ENCODE measurements at places on chromosomes 13 and 19. TPM values are rescaled to one million over a fixed set of nuclear protein-coding genes. Genes with fewer than 3 reads are reported as not detected.

DNA sequence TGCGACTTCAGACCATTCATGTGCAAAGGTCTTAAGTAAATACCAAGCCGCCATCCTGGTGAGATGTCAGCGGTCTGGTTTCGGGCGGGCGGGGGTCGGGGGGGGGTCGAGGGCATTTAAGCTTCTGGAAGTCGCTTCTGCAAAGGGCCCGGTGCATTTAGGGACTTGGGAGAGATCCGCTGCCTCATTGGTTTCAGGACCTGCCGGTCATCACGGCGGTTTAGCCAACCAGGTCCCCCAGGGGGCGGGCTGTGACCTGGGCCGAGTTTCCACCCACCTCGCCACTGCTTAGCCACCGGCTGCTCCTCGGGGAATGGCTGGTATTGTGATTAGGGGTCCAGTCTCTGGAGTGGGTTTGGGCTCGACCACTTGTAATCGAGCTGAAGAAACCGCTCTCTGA lies 7.8 kb downstream of the ANKLE1 start:
- DNase-seq, result peak; percentile 85

Gene ANO8
- 1.5 TPM for total RNA-seq

Gene FAM174C
- total RNA-seq, result 17.0 TPM

DNA sequence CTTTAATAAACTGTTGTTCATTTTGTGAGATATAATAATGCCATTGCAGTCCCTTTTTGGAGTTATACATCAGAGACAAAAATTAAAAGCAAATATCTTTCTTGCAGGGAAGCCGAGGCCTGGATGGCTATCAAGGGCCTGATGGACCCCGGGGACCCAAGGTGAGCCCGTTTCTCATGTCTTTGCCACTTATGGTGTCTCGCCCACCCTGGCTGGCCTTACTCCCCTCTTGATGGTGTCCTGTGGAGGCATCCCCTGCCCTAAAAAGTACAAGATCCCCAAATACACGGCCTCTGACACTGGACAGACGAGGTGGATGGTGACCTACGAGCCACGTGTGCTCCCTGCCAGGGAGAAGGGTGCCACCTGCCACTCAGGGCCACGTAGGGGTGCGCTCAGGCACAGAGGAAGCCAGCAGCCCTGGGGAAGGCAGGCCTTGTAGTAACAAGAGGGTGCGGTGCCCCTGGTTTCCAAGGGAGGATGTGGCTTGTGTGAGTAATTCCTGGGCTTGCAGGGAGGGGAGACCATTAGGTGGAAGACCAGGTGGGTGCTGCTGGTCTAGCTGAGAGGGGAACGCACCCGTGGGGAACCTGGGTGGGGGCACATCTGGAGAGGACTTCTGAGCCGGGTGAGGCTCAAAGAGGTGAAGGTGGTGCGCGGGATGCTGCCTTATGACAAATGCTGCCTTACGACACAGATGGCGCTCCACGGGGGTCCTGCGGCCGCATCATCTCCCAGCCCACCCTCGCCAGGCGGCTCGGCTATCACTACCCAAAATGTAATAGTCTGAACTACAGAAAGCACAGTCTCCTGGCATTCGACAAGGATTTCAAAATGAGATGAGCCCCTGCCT lies 115.6 kb downstream of the RAB20 start:
- no peak for DNase-seq

DNA sequence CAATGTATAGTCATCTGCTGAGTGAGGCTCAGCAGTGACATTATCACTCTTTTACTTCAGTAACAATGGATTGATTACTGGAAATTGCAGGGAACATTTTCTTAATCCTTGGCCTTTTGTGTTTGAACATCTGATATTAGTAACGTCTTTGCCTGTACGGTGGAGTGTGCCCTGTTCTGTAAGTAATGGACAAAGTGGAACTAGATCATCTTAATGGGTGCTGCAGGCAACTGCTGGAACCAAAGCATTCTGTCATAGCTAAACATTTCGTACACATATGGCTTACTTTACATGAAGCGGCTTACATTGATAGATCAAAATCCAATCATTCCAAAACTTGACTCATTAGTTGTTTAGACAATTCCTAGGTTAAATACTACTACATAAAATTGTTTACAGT lies 114.1 kb downstream of the MYO16 start:
- no peak for DNase-seq

GRCh38 chr13:114011226-114011625 lies 37.4 kb upstream of the C13orf46 start:
- DNase-seq, result no peak

- no peak for DNase-seq
Measured at GRCh38 chr13:107299717-107300116, 731.8 kb upstream of the ARGLU1 start.

DNA sequence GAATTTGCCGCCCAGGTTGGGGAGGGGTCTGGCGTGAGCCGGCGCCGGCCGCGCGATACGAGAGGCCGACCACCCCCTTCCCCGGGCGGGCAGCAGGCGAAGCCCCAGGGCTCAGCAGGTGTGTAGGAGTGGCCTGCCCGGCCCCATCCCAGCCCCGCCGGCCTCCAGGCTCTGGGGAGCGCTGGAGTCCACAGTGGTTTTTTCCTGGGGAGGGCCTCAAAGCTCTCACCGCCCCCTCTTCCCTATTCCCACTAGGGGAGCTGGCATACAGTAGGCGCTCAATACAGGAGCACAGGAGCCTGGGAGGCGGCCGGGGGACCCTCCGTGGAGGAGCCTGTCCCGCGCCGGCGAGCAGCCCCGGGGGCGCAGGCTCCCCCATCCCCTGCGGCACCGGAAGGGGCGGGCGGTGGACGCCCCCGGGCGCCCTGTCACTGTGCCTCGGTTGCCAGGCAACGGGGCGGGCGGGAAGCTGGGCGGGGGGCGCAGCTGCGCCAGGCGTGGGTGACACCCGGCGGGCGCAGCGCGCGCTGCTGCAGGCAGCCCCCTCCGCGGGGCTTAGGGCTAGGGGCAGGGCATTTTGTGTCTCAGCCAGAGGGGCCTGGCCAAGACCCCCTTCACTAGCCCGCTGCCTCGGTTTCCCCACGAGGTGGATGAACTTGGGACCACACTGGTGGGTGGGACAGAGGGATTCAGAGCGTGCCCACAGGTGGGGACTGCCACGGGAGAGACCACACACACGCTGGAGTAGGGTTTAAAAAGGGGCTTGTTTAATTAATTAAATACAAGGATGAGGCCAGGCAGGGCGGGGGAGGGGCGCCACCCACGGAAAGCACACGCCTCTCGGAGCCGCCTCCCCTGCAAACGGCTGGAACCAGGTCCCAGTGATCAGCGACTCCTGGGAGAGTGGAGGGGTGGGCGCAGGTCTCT lies 3.6 kb upstream of the REXO1 start:
- DNase-seq, result no peak

GRCh38 chr13:79482281-79482970 lies 1.5 kb downstream of the NDFIP2 start:
- DNase-seq, result no peak

Gene TEX29
- 0.20 TPM for total RNA-seq

DNA sequence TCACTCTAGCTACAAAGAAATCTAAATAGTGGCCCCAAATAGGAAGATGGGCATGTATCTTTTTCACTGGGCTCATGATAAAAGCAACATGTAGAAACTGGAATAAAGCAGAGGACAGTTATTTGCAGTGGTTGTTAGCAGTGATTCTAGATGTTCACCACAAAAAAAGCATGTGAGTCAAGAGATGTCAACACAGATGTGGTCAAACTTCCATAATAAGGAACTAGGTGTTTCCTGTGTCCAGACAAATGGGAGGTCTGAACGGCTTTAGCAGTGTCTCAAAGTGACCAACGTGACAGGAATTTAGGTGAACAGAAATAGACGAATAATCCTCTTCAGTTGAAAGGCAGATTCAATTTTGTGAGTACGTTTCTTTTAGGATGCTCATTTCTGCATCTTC lies 162.7 kb downstream of the TBC1D4 start:
- peak; percentile 33 for DNase-seq

DNA sequence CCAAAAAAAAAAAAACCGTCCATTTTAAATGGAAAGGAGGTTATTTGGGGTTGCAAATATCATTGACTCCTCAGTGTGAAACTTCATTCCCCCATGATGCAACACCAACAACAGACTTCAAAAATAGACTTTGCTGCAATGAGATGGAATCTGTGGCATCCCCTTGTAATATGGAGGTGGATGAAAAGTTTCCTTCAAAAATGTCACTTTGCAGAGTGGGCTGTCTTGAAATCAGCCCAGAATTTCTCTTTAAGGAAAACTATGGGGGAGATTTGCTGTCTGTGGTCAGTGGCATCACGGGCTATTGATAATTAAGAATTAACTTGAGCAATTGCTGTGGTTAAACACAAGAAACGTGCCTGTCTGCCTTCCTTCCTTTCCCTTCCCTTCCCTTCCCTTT lies 1.5 kb downstream of the GPR18 start:
- no peak for DNase-seq

All from lung microvascular endothelial cell (primary cell).